A549 treated with AZD2906 at 1 μM for 4 hours (cell line): ENCODE measurements at places on chromosomes 11 and 22. TPM values are rescaled to one million over a fixed set of nuclear protein-coding genes. Genes with fewer than 3 reads are reported as not detected.

Gene ASCL3
- not detected in 5 replicates for total RNA-seq

Gene OR8I2
- not detected in 5 replicates for total RNA-seq

Gene PLEKHA7
- total RNA-seq, result 56.2 to 65.6 TPM (median 58.3 TPM) in 5 replicates

Gene OR4D9
- total RNA-seq, result not detected in 5 replicates

Gene MIOX
- 0.05 TPM in 1 of 5 replicates, not detected in the others for total RNA-seq

Gene SNAP29
- total RNA-seq, result 12.1 to 19.4 TPM (median 17.2 TPM) in 5 replicates

Gene KCNE3
- total RNA-seq, result 0.05 TPM in 1 of 5 replicates, not detected in the others

Gene TSPAN32
- not detected in 5 replicates for total RNA-seq

Gene NPTXR
- total RNA-seq, result 7.9 to 10.1 TPM (median 8.9 TPM) in 5 replicates

Gene DNAJB7
- not detected in 5 replicates for total RNA-seq

Gene SHISA8
- 0.18 to 0.30 TPM (median 0.23 TPM) in 4 of 5 replicates, not detected in the other for total RNA-seq

Gene COMMD9
- total RNA-seq, result 38.4 to 55.9 TPM (median 54.8 TPM) in 5 replicates

Gene APOA4
- not detected in 5 replicates for total RNA-seq

Gene TRIM51
- not detected in 5 replicates for total RNA-seq

Gene IGSF9B
- total RNA-seq, result 1.3 to 3.3 TPM (median 2.4 TPM) in 5 replicates

Gene FLRT1
- total RNA-seq, result 0.05 to 0.07 TPM (median 0.06 TPM) in 4 of 5 replicates, not detected in the other

Gene CAPN5
- 7.0 to 9.1 TPM (median 7.9 TPM) in 5 replicates for total RNA-seq

Gene FAM111B
- 6.1 to 8.4 TPM (median 6.4 TPM) in 5 replicates for total RNA-seq

Gene SCGB2A2
- total RNA-seq, result not detected in 5 replicates

Gene PYGM
- total RNA-seq, result 0.23 to 0.52 TPM (median 0.27 TPM) in 5 replicates

Gene C11orf97
- total RNA-seq, result not detected in 5 replicates

Gene CASP12
- not detected in 5 replicates for total RNA-seq

Gene FAM111A
- total RNA-seq, result 7.2 to 8.5 TPM (median 7.9 TPM) in 5 replicates

Gene GGT5
- total RNA-seq, result 4.3 to 5.1 TPM (median 4.6 TPM) in 5 replicates

Gene KREMEN1
- 3.4 to 4.8 TPM (median 4.5 TPM) in 5 replicates for total RNA-seq

Gene BCR
- total RNA-seq, result 16.6 to 21.8 TPM (median 20.2 TPM) in 5 replicates

Gene XKR3
- total RNA-seq, result not detected in 5 replicates

Gene OTOG
- total RNA-seq, result not detected in 5 replicates

Gene ADM2
- total RNA-seq, result 0.41 to 0.63 TPM (median 0.57 TPM) in 5 replicates

Gene MPEG1
- total RNA-seq, result not detected in 5 replicates

Gene SPDYC
- not detected in 5 replicates for total RNA-seq

Gene MS4A12
- not detected in 5 replicates for total RNA-seq

Gene FIBIN
- total RNA-seq, result 0.02 TPM in 1 of 5 replicates, not detected in the others

Gene KCNQ1OT1
- total RNA-seq, result 0.04 to 0.08 TPM (median 0.05 TPM) in 5 replicates

Gene NCAPD3
- 20.0 to 23.7 TPM (median 22.0 TPM) in 5 replicates for total RNA-seq

Gene CFAP300
- total RNA-seq, result 5.2 to 6.5 TPM (median 5.6 TPM) in 5 replicates

Gene OR52J3
- total RNA-seq, result not detected in 5 replicates

Gene PRDM10
- 1.4 to 1.7 TPM (median 1.6 TPM) in 5 replicates for total RNA-seq

Gene PSMC3
- 184 to 254 TPM (median 192 TPM) in 5 replicates for total RNA-seq

Gene PVALB
- total RNA-seq, result not detected in 5 replicates

Gene C11orf52
- 0.12 to 0.31 TPM (median 0.21 TPM) in 4 of 5 replicates, not detected in the other for total RNA-seq

Gene ISX
- not detected in 5 replicates for total RNA-seq

Gene C11orf16
- total RNA-seq, result not detected in 5 replicates

Gene DAGLA
- total RNA-seq, result 5.2 to 8.3 TPM (median 7.4 TPM) in 5 replicates

Gene ALX4
- 1.6 to 2.0 TPM (median 1.9 TPM) in 5 replicates for total RNA-seq

Gene CD6
- 0.04 to 0.16 TPM (median 0.09 TPM) in 5 replicates for total RNA-seq

Gene CAPN1
- 107 to 119 TPM (median 117 TPM) in 5 replicates for total RNA-seq

Gene MOGAT2
- total RNA-seq, result not detected in 5 replicates

Gene MAJIN
- total RNA-seq, result not detected in 5 replicates

Gene WNT11
- 1.9 to 2.4 TPM (median 2.2 TPM) in 5 replicates for total RNA-seq
